Memory B cell (primary cell): ENCODE measurements at places on chromosomes 5 and 9.

- DNase-seq, result no peak
Observed at GRCh38 chr9:87497604-87498045, at the start of gene DAPK1. Gene DAPK1 (plus strand): TSS chr9:87497867. CDS start chr9:87499078, 1,211 bp downstream.

DNA sequence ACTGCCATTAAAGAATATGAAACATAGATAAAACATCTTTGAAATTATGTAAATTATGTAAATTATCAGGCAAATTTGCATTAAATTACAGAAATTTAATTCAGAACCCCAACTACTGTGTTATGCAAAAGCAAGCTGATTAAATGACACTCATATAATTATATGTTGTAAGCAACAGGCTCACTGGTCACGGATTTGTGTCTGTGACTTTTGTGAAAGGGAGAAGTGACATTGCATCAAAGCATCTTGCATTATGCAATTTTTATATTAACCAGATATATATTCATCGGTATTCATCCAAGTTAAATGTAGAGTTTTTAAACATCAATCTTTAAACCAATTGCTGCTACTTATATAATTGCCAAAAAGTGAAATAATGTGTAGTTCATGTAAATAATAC is 13.0 kb upstream of the GLIPR2 start:
- DNase-seq, result no peak

GRCh38 chr5:151101151-151101550 is 20.3 kb upstream of the TNIP1 start:
- no peak for DNase-seq

GRCh38 chr5:107466233-107466769 is 204.4 kb downstream of the EFNA5 start:
- no peak for DNase-seq

DNA sequence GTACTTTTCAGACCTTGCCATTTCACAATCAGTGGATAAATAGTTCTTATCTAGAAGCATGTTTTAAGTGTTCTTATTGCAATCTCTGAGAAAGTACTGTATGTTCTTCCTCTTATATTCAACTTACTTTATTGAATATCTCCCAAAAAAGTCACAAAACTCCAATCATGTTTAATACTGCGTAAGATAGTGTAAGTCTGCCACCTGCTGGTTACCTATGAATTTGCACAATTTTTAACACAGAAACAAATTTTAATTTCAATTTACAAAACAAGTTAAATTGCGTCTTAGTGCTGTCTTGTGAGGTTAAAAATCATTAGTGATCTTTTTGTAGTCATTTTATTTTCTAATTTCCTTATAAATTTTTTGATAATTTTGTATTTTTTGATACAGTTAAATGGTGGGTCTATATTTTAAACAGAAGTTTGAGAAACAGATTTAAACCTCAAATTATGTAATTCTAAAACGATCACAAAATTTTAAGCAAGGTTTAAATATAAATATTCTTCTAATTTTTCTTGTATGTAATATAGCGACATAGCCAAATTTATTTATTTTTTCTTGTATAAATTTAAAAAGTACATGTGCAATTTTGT is 115.8 kb downstream of the EMB start:
- peak; percentile 11 for DNase-seq

DNA sequence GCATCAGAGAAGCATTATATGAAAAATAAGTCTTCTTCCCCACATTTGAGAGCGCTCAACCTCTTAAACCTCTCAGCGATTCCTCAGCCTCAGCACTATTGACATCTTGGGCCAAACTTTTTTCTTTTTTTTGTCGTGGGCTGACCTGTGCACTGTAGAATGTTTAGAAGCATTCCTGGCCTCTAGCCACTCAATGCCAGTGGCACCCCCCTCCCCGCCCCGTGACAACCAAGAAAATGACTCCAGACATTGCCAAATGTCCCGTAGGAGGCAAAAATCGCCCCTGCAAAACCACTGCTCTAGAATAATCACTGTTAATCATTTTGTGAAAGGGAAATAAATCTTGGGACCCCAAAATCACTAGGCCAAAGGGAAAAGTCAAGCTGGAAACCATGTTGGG is 129.1 kb upstream of the BOD1 start:
- no peak for DNase-seq

- no peak for DNase-seq
Observed at GRCh38 chr5:110477911-110478310, 248.6 kb downstream of the TMEM232 start.

DNA sequence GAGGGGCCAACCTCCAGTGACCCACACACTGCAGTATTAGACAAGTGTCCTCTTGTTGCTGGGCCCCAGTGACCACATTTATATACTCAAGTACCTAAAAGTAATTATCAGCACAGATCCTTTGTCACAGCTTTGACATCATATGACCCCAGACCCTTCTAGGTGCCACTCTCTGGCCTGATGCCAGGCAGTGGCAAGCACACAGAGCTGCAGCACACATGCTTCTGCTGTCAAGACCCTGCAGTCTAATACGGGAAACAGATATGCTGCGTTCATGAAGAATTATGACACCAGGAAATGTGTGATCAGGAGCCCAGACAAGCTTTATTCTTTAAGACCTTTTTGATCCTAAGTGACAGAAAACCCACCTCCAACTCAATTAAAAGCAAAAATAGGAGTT is 63.8 kb upstream of the AFAP1L1 start:
- DNase-seq, result no peak

DNA sequence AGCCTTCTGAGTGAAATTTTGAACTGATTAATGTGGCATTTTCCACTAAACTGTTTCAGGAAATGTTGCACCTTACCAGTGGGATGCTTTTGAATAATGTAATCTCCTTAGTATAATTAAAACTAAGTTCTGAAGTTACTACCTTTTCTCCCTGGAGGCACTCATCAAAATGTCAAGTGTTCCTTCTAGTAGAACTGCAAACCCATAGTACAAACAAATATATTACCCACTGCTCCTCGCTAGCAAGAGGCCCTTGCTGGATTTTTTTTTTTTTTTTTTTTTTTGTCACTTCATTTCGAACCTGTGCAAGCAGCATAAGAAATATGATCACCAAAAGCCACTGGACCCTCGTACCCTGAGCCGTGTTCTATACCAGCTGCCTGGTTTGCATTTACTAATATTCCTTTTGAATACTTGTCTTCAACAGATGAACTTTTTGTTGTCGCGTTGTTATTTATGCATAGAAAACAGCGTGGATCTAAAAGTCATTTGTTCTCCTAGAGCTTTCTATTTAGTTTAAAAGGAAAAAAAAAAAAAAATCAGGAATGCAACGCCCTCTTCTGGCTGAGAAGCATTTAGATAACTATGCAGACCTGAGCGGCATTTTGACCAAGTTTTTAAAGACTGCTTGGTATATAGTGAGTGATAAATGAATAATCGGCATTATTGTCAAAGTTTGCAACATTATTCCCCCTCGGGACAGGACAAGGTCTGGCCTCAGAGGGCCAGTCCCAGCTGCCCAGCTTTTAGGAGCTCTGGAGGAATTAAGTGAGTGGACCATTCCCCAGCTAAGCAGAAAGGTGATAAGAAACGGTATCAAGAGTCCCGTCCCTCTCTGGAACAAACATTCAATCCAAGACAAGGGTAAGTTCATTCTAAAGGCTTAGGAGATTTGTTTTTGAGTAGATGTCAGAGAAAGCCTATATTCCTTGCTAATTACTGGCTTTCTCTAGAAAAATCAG is 162.5 kb upstream of the KIF2A start:
- DNase-seq, result no peak

DNA sequence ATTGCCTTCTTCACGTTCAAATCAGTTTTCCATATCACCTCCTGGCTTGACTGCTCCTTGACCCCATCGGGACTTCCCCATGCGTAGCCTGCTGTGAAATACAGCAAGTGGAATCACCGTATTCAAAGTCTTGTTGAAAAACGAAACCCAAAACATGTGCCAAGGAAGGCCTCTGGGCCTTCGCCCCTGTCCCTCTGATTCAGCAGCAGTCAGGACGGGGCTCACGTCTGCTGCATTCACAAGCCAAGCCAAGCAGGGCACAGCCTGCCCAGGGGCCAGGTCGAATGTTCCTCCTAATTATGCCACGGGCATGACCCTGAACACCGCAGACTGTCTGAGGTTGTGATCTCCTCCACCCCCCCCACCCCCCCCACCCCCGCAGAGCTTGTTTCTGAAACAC is 960 bp upstream of the CTNND2 start:
- DNase-seq, result no peak

DNA sequence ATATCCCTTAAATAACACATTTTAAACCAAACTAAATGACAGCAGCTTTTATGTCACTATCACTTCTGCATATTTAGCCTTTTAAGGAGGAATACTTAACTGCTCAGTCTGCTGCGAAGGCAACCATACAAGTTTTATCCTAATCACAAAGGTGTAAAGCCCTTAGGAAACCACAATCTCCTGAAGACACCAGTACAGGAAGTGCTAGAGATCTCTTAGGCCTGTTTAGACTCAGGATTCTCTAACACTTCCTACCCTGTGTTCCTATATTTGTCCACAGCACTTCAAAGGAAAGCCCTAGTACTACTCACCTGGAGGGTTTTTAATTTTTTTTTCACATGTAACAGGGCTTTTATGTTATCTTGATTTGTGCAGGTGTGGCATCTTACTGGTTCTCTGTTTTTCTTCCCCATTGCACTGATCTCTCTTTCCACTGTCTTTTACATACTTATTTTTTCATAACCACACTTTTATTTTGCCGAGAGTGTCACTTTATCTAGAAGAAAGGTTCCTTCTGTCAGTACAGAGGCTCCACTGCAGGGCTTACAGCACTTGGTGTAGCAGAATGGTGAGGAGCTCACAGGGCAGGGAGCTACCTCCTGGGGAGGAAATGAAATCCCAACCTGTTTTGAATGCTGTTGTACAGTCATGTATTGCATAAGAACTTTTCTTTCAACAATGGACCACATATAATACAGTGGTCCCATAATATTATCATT is 1060.6 kb upstream of the ACO1 start:
- DNase-seq, result no peak

DNA sequence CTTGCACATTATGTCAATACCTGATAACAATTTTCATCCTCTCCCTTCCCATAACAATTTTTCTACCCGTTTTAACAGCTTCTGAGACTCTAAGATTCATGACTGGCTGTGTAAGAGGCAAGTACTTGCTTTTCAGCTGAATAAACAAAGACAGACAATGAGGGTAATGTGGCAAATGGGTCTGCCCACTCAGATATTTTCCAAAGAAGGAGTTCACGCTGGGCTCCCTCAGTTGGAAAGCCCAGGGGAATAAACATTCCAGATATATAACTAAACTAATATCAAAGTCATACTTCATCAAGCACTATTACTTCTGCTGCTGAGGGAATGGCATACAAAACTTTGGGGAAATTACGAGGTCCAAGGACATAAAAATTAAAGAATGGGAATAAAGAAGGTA is 24.4 kb downstream of the MEGF9 start:
- no peak for DNase-seq

DNA sequence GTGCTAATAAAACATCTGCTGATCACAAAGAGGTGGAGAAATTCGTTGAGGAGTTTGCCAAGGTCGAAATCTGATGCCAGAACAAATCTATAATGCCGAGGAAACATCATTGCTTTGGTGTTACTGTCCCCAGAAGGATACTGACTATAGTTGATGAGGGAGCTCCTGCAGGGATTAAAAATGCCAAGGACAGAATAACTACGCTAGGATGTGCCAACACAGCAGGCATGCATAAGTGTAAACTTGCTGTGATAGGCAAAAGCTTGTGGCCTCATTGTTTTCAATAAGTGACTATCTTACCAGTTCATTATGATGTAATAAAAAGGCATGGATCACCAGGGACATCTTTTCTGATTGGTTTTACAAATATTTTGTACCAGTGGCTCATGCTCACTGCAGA is 66.8 kb upstream of the ADCY2 start:
- no peak for DNase-seq

- DNase-seq, result no peak
Observed at GRCh38 chr5:43231977-43232376, 40.0 kb downstream of the NIM1K start.

DNA sequence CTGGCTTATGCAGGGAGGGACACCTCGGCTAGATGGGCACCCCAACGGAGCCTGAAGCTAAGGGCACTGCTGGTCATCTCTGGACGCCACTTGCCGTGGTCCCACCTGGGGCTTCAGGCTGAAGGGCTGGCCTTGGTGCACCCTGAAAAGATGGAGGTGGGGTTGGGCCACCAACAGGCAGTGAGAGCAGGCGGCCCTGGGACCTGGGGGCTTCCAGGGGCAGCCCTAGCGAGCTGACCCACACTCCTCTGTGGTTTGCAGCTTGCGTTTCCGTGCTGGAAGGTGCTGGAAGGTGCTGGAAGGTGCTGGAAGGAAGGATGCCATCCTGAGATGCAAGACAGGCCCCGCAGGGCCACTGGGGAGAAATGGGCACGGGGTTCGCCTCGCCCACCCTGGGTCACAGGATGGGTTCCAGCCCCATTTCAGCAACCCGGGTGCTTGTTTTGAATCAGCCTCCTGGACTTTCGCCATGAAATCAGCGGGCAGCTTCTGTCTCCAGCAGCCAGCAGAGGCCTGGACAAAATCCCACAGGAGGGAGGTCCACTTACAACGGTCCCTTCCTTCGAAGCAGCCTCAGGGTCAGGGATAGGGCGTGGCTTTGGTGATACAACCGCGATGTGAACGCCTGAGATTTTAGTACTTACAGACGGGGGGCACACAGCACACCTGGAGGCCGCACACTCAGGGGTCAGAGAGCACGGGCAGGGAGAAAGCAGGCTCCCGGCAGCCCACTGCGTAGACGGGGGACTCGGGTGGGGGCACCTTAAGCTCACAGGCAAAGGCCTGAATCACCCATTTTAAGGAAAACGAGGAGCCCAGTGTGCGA is 303.1 kb upstream of the IRX4 start:
- DNase-seq, result no peak

GRCh38 chr9:137982200-137982599 is 104.6 kb downstream of the CACNA1B start:
- DNase-seq, result no peak

DNA sequence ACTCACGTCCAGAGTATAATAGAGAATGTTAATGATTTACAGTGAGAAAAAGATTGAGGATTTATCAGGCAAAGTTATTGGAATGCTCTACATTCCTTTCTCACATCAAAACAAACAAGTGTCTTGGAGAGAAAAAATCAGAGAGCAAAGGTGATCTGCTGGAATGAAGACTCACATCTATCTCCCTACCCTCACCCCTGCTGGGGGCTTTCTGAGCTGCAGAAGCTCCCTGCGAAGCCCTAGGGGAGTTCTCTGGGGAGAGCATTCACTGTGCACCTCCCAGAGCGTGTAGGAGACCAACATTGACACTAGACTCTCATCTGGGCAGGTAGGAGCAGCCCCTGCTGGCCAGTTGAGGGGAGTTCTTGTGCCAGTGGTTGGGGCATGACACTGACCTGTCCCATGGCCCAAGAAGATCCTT is 76.6 kb upstream of the ADAMTS16 start:
- DNase-seq, result no peak

GRCh38 chr9:93670208-93671019 is 94.0 kb downstream of the PHF2 start:
- DNase-seq, result no peak

DNA sequence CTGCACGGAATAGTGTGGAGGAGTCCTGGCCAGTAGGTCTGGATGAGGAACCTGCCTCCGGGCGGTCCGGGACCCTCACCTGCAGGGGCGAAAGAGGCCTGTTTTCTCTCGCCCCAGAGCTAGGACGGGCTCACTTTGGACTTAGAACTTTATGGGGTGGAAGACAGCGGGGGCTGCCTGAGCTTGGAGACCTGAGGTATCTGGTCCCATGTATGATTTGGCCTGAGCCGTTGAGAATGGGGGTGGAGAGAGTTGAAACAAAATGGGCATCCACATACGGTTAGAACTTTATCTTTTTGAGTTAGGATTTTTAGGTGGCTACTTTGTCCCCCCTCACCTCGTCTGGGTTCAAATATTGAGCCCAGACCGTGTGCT is 681 bp upstream of the ETF1 start:
- no peak for DNase-seq
